ENCODE measurements at places on chromosomes 2 and 18.

DNA sequence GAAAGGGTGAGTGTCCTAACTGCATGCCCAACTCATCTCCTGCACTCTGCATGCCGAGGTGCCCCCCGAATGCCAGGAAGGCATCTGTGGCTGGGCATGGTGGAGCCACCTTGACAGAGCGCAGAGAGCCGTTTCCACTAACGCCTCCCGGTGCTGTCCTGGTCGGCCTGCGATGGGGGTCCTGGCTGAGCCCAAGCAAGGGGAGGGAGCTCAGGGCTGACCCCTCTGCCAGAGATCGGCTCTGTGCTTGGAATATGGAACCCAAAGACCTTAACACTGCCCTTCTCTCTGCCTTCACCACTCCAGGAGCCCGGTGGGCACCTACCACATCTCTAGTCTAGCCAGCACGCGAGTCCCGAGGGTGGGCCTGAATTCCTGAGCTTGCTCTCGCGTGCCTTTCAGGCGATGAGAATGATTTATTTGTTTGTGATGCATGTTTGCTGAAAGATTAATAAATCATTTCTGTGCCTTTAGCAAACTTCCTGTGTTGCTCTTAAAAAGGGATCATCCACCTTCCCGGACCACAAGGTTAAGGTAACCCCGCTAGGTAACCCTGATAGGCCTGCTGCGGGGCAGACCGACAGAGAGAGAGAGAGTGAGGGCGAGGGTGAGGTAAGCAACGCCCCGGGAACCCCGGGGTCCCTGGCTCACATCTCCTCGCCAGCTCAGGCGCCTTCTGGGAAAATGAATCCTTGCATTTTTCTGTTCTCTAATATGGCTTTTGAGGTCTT lies 35.3 kb downstream of the PDIA6 start:
- no peak for DNase-seq

DNA sequence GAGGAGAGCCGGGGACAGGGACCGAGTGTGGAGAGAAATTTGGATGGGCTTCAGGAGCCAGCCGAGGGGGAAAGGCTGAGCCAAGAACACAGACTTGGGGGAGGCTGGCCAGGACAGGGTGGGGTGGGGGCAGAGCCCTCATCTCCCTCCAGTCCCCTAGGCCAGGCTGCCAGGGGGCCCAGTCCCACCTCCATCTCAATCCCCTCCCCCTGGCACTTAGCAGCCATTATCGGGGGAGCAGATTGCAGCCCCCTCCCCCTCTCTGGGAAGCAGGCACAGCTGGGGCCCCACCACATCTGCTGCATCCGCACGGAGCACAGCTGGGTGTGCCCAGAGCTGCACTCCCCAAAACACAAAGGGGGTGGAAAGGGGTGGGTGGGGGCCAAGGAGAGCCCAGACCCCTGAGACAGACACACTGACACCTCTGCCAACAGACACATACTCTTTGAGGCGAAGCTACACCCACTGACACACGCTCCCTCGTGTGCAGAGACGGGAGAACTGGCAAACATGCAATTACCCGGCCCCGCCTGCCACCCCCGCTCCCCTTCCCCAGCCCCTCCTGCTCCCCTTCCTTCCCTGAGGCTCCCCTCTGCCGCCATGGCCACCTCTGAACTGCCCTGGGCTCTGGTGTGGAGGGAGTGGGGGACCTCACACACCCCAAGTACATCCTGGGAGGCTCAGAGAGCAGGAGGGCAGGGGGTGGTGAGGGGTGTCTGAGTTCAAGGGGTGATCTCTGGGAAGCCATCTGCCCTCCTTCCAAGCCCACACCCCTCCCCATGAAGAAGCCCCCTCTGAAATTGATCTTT lies 5.1 kb upstream of the ASIC4 start:
- DNase-seq, result no peak

DNA sequence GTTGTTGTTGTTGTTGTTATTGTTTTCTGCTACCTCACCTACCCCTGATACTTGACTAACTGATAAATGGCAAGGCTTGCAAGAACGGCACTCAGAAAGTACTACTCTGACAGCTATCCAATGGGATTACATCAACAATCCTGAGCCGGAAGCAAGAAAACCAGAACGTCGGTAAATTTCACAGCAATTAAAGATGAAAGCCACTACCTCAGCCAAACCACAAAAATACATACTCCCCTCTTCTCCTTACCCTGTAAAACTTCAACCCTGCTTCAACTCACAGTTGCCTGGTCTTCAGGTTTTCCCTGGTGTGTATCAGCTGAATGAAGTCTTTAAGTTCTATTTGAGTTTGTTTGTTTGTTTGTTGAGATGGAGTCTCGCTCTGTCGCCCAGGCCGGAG lies 293.7 kb upstream of the RND3 start:
- no peak for DNase-seq

DNA sequence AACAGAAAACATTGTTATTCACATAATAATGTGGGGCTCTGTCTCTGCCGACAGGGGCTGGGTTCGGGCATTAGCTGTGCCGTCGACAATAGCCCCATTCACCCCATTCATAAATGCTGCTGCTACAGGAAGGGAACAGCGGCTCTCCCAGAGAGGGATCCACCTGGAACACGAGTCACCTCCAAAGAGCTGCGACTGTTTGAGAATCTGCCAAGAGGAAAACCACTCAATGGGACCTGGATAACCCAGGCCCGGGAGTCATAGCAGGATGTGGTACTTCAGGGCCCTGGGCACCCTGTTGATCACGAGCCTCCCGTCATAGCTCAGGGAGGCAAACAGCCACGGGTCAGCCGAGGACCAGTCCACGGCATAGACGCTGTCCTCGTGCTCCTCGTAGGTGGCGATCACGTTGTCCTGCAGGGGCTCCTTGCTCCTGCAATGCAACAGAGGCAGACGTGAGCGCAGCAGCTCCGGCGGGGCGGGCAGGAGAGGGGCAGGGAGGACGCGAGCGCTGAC lies 188.5 kb downstream of the EIPR1 start:
- no peak for DNase-seq

DNA sequence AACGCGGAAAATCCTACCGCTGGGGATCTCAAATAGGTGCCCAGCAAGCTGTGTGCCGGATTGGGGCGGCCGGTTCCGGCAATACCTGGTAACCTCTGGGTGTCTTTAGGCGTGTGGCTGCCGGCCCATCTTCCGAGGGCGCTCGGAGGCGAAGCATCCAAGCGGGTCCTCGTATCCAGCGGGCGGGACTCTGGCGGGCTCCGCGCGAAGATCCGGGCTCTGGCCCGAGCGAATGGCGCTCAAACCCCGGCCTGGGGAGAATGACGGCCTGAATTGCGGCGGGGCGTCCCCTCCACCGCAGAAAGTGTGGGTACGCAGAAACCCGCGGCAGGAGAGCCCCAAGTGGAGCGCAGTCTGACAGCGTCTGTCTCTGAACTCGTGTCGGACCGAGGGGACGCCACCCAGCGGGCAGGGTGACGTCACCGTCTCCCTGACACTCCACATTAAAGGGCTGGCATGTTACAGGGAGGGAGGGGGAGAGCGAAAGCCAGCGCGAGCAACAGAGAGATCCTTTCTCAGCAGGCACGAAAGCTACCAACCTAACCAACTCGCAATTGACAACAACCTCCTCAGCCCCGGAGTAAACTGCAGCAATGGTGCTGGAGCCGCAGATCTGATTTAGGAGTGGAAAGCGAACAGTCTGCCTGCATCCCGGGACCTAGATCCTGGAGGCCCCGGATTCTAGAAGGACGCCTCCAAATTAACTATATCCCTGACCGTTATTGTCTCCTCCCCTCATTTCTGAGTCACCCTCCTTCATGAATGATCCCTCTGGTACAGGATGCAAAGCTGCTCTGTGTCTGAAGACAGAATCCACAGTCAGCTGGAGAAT lies at the start of gene SKOR2:
Gene SKOR2 (minus strand): TSS at position 372 of the 832 bp plus-strand sequence. CDS start 2,477 bp downstream, outside the sequence.
- DNase-seq, result no peak

DNA sequence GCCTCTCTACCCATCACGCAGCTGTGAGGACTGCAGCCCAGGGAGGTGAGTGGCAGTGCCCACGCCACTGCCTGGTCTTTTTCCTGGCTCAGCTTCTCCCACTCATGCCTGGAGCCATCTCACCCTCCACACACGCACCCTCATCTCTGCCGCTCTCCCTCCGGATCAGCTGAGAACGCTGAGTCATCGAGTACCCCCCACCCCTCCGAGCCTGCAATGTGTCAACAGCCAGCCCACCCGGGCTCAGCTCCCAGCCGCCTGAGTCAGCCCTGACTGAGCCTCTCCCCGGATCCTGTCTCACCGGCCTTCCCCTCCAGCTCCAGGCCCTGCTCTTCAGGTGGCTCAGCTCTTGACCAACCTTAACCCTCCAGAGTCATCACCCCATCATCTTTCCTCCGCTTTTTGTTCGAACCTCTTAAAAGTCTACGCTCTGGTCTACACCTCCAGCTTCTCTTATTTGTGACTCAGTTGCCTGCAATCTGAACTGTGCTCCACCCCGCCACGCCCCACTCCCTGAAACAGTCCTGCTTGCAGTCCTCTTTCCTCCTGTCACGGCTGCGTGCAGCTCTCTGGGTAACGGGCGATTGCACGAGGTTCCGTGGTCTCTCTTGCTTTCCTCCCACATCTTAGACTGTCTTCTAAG lies 94.4 kb upstream of the ASAP2 start:
- DNase-seq, result no peak

DNA sequence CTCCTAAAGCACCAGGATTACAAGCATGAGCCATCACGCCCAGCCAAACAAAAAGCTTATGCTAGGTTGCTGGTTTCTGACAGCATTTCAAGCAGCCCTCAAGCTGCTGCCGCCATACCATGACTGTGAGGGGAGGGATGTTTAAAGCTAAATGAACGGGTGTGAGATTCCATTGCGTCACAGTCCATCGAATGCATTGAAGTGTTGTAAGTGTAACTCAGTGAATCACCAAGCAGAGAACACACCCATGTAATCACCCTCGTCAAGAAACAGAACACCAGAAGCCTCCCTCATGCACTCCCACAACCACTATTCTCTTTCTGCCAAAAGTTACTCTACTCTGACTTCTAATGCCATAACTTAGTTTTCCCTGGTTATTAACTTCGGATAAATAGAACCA lies 32.8 kb upstream of the MC5R start:
- no peak for DNase-seq

DNA sequence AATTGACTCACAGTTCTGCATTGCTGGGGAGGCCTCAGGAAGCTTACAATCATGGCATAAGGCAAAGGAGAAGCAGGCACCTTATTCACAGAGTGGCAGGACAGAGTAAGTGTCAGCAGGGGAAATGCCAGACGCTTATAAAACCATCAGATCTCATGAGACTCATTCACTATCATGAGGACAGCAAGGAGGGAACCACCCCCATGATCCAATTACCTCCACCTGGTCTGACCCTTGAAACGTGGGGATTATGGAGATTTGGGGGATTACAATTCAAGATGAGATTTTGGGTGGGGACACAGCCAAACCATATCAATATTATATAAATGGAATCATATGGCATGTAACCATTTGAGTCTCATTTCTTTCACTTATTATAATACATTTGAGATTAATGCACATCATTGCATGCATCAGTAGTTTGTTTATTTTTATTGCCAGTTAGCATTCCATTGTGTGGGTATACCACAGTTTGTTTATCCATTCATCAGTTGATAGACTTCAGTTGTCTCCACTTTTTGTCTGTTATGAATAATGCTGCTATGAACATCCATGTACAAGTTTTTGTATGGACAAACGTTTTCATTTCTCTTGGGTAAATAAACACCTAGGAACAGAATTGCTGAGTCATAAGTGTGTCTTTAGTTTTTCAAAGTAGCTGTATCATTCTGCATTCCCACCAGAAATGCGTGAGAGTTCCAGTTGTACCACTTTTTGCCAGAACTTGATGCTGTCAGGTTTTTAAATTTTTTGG lies 5.8 kb upstream of the SRBD1 start:
- DNase-seq, result no peak

GRCh38 chr2:153071090-153071489 lies 352.7 kb downstream of the ARL6IP6 start:
- no peak for DNase-seq

GRCh38 chr2:30217644-30218337 lies 13.5 kb upstream of the LBH start:
- DNase-seq, result no peak

GRCh38 chr2:232438091-232438490 lies 17.9 kb upstream of the ALPI start:
- DNase-seq, result no peak

DNA sequence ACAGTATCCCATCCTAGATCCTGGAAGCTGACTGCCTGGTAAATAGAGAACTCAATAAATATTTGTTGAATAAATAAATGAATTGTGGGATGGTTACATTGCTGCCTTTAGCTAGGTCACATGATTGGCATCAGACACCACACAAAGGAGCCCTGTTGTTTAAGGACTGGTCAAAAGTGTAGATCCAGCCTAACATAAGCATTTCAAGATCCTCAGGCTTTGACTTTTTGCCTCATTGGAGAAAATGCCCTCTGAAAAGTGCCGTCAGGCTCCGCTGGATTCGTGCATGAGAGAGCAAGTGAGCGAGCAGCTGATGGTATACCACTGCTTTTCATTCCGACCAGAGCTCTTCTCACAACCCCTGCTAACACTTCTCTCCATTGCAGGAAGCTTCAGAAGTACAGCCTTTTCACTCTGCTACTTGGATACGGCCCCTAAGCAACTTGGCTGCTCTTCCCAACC lies 1.3 kb upstream of the ZNF24 start:
- DNase-seq, result no peak

DNA sequence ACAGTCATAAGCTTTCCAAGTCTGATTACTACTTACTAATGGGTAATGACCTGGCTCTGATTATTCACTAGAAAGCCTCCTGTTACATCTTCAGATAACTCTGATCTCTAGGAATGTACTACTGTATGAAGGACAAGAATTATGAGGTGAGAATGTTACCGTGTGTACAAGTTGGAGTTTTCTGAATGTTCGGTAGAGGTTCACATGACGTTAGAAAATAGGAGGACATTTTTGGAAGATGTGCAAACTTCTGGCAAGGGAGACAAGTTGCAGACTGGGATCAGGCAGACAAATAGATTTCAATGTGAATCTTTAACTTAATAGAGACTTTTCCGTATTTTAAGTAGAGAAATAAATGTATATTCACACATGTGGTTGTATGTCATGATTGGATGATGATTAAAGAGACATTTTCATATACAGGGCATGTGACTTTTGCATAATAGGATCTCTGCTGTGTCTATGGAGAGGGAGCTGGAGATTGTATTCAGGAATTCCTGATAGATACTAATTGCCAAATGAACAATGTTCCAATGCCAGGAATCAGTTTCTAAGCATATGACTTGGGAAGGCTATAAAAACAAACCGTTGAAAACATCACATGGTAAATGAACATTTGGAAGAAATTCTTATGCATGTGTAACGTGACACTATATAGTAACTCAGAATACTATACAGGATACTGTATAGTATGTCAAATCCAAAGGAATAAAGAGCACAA lies 1695.8 kb upstream of the PIK3C3 start:
- no peak for DNase-seq
